ENCODE measurements at places on chromosomes 12 and 14. TPM values are rescaled to one million over a fixed set of nuclear protein-coding genes. Genes with fewer than 3 reads are reported as not detected.

GRCh38 chr14:79093531-79093930 is 923.4 kb downstream of the NRXN3 start:
- H3K4me1 ChIP-seq: no peaks in the 10 kb centered on the region
- H3K27ac ChIP-seq: no peak overlapping the region
- H3K36me3 ChIP-seq: no peaks in the 10 kb centered on the region
- H3K4me3 ChIP-seq: no peak overlapping the region
- H3K27me3 ChIP-seq: no peaks in the 10 kb centered on the region

LRRC10 gene
- total RNA-seq: not detected

ABCD2 gene
- not detected for total RNA-seq

AEBP2 gene
- 33.6 TPM for total RNA-seq

DNA sequence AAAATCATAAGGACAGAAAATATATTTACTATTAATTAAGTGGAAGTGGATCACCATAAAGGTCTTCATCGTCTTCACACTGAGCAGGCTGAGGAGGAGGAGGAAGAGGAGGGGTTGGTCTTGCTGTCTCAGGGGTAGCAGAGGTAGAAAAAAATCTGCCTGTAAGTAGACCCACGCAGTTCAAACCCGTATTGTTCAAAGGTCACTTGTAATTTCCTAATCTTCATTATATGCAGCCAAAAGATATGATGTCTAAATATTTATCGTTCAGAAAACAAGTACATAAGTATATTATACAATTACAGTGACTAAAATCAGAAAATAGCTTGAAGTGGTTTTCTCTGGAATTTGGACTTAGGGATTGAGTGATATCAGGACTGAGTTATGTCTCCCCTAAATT is 72.1 kb downstream of the GTF2A1 start:
- no peak overlapping the region for H3K27ac ChIP-seq
- no peak overlapping the region for H3K4me3 ChIP-seq
- no peaks in the 10 kb centered on the region for H3K36me3 ChIP-seq
- H3K27me3 ChIP-seq: no peaks in the 10 kb centered on the region
- H3K4me1 ChIP-seq: peaks cover 6% of the 10 kb centered on the region

All from upper lobe of left lung (tissue), 6 donors.